Fibroblast of skin of back (primary cell): ENCODE measurements at places on chromosomes 1 and 21.
A peak's percentile ranks its signal among the peaks of the same experiment; 100 is the strongest.

DNA sequence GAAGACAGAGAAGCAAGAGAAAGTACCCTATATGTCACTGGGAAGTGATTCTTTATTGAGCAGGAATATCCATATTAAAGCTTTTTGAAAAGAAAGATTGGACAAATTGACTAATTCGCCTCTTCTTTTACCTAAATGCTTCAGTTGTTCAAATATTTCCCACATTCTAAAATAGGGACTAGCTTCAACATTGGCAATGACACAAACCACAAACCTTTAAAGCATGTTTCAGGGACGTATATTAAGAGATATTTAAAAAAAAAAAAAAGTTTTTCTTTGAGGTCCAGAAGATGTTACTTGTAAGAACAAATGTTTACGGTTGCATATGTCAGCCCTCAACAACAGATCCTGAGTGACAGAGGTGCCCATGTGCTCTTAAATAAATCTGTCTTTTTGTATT, 235.0 kb upstream of the NFIA start:
- peak; percentile 11 for DNase-seq

- peak; percentile 90 for DNase-seq
Observed at GRCh38 chr1:9825093-9826074, 1.6 kb upstream of the CLSTN1 start.

DNA sequence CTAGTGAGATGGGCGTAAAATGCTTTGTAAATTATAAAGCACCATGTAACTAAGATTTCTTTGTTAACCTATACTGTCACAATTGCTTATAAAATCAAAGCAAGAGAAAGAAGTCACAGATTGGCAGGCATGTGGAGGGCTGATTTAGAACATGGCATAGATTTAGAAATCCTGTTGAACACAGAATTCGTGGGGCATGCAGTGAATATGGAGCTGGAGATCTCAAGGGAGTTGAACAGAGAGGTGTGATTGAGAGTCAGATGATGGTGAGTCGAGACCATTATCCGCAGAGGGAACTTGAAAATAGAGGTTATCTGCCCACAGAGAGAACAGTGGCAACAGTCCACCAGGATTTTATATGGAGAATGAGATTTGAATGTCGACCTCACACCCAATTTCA, 27.6 kb downstream of the PBX1 start:
- DNase-seq = no peak

GRCh38 chr1:38567401-38567800, 292.2 kb downstream of the RRAGC start:
- no peak for DNase-seq

DNA sequence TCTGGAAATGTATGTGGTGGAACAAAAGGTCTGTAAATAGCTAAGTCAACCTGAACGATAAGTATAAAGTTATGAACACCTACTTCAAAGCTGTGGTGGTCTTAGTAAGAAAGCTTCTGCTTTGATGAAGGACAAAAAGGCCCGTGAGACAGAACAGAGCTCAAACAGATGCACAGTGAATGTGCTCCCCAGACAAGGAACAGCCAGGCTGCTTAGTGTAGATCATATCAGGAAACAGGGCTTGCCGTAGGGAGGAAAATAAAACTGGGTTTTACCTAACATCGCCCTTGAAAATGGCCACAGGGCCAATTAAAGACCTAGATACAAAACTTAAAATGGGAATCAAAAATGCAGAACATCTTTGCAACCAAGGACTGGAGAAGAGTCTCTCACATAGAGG, 40.2 kb downstream of the PRSS38 start:
- DNase-seq = no peak

- peak; percentile 36 for DNase-seq
Observed at GRCh38 chr1:179077396-179077795, 4.5 kb upstream of the TOR3A start.

GRCh38 chr1:208880433-208881100, 636.4 kb upstream of the PLXNA2 start:
- peak; percentile 66 for DNase-seq

- DNase-seq = peak; percentile 31
Observed at GRCh38 chr1:220803401-220804201, 16.9 kb downstream of the MTARC1 start.

GRCh38 chr1:30260318-30260717, 463.1 kb downstream of the MATN1 start:
- DNase-seq = no peak

- no peak for DNase-seq
Observed at GRCh38 chr1:232667094-232667777, 37.3 kb upstream of the SIPA1L2 start.

DNA sequence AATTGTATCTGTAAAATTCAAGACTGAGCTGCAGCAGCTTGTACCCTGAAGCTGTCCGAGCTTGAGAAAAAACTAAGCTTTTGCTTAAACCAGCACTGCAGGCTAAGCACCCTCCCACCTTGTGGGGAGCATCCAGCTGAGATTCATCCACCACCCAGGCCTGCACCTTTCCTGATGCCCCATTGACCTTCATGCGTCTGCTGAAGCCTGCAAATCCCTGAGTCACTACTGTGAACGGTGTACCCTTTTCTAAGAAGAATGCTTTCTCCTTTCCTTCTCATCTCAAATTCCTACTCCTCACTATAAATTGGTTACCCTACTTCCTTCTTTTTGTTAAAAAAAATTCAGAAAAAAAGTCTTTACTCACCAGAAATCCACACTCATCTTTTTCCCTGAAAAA, 90.9 kb upstream of the RGS18 start:
- no peak for DNase-seq

DNA sequence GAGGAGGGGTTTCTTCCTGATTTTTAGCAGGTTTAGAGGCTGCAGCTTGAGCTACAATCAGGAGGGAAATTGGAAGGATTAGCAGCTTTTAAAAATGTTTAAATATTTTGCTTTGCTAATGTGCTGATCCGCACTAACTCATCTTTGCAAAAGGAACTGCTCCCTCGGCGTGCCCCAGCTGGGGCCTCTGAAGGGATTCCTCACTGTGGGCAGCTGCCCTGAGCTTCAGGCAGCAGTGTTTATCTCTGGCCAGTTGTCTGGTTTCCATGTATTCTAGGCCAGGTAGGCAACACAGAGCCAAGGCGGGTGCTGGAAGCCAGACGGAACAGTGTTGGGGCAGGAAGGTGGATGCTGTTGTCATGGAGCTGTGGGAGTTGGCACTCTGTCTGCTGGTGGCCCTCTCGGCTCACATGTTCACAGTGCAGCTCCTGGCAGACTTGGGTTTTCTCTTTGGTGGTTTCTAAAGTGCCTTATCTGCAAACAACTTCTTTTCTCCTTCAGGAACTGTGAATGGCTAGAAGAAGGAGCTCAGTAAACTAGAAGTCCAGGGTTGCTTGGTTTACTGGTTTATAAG, 18.9 kb downstream of the NECAP2 start:
- no peak for DNase-seq

- no peak for DNase-seq
Observed at GRCh38 chr1:187276677-187277076, 447.9 kb downstream of the PLA2G4A start.

GRCh38 chr1:80534606-80535360, 1266.0 kb upstream of the ADGRL2 start:
- peak; percentile 30 for DNase-seq

DNA sequence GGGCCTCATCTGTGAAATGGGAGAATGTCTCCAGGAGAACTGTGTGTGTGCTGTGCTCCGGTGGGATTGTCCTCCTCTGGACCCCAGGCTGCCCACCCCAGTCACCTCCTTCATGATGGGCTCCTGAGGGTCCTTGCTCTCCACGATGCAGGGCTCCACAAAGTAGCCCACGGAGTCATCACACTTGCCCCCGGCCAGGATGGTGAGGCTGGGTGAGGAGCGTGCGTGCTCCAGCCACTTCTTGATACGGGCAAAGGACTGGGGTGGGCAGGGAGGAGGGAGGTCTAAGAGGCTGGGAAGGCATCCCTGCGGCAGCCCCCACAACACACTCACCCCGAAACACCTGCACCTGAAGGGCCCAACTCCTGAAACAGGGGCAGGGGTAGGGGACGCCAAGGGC, 16.8 kb upstream of the TAS1R2 start:
- no peak for DNase-seq

- no peak for DNase-seq
Observed at GRCh38 chr1:25526753-25527152, 16.7 kb upstream of the LDLRAP1 start.

- peak; percentile 53 for DNase-seq
Observed at GRCh38 chr1:80047791-80048190, 1041.3 kb upstream of the ADGRL4 start.
